ENCODE measurements at places on chromosomes 6 and 20.

GRCh38 chr20:13910492-13910891, 79.9 kb downstream of the SEL1L2 start:
- DNase-seq, result no peak

DNA sequence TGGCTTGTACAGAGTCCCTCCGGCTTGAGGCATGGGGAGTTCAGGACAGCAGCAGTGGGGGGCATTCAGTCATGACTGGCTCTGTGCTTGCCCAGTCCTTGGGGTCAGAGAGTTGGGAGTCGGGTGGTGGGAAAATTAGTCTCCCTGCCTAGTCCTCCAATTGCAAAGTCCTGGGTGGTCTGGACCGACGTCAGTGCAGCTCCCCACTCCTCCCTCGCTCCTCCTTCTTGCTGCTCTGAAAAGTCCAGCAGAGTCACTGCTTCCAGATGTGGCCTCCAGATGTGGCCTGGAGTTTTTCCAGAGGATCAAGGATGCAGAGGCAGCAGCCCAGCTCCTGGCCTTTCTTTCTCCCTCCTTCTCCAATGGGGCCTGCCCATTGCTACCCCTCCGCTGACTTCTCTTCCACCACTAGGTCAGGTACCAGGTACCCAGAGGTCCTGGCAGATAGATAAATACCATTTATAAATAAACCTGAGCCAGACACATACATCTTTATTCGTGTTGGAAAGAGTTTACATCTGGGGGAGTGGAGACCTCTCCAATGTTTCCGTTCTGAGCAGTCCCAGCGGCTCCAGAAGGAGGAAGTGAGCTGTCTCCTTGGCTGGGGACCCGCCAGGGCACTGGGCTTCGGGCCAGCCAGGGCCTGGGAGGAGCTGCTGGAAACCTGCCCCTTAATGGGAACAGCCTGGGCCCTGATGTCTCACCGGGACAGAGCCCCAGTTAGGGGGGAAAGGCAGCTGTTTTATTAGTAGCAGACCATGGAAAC, 49.0 kb upstream of the RNF24 start:
- DNase-seq, result no peak

- DNase-seq, result no peak
Observed at GRCh38 chr6:134657751-134658527, 292.0 kb downstream of the ALDH8A1 start.

DNA sequence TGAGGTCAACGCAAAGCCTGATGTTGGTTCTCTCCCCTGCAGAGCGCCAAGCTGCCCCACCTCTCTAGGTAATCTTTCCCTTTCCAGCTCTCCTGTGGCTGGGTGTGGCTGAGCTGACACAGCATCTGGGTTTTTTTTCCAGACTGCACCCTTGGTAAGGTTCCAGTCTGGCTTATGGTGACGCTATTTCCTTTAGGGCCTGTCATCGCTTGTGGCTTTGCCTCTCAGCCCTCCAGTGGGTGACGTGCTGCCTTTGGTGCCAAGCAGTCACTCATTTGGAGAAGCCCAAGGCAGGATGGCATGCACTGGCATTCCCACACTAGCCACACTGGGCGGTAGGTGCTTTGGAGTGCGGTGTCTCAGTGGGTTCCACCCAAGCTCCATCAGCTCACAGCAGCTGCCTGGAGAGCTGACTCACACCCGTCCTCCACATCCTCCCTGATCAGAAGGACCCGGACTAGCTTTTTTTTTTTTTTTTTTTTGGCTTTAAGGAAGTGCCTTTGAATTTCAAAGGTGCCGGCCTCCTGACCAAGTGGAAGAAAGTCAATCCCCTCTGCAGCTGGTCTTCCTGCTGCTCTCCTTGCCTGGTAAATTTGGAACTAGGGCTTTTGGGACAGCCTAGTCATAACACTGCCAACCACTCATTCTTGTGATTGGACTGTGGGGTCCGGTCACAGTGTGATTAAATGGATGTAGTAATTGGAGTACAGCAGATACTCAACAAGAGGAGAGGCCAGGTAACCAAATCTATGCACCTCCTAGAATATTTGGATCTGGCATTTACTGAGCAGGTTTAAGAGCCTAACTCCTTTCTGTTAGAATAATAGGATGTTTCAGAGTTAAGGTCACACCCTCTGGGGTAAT, 153.6 kb downstream of the CD83 start:
- DNase-seq, result peak; percentile 40

DNA sequence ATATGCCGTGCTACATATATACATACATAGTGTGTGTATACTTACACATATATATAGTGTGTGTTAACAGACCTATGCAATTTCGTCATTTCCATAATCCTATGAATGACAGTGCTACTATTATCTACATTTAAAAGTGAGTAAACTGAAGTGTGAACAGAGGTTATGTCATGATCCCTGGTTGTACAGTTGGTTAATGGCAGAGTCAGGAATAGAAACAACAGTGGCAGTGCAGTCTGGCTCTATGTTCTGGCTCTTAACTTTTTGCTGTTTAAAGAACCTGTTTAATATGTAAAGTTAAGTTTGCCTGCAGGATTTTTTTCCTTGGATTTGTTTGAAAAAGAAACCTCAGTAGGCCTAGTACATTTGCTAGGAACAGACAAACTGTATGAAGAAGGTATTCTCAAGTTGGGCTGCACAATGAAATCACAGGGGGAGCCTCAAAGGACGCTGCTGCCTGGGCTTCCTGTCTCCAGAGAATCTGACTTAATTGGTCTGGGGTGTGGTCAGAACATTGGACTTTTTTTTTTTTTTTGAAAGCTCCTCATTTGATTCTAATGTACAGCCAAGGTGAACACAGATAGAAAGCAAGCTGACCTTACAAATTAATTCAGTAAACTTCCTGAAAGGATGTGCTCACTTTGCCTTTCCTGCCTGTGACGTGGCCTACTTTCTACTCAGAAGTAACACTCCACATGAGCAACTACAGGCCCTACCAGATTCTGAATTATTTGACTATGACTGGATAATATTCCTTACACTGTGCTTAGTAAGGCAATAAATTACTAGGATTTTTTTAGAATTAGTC, 29.4 kb downstream of the PLCB1 start:
- no peak for DNase-seq

- DNase-seq, result no peak
Observed at GRCh38 chr20:44533928-44534327, 12.1 kb upstream of the SERINC3 start.

- DNase-seq, result peak; percentile 54
Observed at GRCh38 chr6:21595285-21596144, 2.0 kb downstream of the SOX4 start.

DNA sequence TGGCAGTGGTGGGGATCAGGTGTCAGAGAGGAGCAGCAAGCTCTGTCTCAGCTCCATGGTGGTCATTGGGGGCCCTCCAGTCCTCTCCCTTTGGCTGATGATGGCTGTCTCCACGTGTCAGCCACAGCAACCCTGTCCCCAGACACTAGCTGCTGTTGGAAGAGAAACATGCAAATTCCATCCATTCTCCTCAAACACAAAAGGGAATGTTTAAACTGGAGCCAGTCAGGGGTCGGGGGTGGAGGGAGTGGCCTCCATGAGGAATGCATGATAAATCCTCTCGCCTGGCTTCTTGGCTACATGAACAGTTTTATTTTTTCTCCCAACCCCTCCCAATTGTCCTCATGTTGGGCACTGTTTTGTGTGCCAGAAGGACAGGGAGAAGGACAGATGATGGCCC, 86.4 kb downstream of the EDN3 start:
- DNase-seq, result no peak

- no peak for DNase-seq
Observed at GRCh38 chr6:36566418-36566905, 19.2 kb upstream of the STK38 start.

GRCh38 chr6:168342636-168343035, 23.1 kb upstream of the DACT2 start:
- DNase-seq, result no peak

DNA sequence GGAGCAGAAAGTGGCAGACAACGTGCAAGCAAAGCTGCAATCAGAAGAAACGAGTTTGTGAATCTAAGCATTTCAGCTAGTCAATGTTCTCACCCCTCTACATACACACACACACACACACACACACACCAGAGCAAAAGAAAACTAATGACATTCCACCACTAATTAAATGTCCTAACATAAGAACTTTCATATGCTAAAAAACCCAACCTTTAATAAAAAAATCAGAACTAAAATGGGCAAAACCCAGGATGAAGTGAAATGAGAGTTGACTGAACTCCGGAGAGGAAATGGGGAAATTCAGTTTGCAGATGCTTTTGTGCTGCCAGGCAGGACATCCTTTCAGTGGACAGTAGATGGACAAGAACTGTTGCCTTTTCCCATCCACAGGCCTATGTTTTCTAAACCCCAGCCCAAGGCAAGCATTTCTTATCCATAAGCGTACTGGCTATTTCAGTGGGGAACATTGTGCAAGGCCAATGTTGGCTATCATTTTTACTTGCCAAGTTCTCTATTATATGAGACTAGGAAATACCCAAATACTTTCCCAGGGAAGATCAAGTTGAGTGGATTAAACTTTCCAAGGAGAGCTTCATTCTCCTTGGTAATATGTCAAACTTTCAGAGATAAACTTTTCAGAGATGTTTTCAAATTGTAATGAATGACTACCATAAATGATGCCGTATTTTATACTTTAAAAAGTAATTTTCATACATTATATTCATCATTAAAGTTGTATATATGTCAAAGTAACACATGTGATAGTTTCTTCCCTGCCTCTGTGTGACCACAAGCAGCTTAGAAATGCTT, 27.3 kb downstream of the RIN2 start:
- DNase-seq, result no peak

DNA sequence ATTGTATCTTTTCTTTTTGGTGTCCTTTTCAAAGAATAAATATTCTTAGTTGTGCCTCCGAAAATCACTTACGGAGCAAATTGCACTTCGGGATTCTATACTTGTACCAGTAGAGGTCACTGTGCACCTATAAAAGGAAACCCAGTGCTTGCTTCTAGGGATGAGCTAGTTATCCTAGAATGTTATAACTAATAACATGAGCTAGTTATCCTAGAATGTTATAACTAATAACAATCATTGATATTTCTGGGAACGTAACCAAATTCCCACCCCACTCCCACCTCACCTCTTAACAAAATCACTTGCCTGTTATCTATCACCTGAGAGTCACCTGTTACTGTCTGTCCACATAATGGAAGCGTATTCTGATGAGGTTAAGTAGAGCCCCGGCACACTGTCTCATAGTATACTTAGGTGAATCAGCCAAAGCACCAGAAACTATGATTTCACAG, 126.9 kb upstream of the TIAM2 start:
- no peak for DNase-seq

DNA sequence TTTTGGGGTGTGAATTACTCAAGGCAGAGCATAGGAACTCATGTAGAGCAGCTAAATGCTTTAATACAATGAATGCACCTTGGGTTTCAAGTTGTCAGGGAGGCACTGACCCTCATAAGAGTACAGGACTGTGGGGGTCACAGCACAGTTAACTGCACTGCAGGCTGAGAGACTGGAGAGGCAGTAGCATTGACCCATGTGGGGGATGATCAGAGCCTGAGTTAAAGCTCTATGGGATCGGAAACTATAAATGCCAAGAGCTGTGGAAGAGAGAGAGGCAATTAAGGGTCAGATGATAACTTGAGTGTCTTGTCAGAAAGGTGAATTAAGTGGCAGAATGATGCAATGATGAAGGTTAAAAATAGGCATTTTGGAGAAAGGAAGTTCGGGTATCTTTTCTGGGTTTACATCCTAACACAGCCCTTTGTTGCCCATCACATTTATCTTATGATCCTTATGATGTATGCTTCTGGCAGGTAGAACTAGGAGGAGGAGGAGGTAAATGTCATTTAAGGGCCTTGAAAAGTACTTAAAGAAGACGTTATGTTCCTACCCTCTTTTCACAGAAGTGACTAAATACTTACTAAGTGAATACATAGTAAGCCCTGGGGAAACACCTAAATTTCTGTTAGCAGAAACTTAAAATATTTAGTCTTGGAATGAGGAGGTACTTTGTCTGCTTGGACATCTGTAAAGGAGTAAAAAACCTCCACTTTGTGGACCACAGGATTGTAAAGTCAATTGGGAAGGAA, 24.2 kb downstream of the LRRC1 start:
- no peak for DNase-seq

GRCh38 chr6:155795173-155795796, 339.6 kb upstream of the NOX3 start:
- no peak for DNase-seq

DNA sequence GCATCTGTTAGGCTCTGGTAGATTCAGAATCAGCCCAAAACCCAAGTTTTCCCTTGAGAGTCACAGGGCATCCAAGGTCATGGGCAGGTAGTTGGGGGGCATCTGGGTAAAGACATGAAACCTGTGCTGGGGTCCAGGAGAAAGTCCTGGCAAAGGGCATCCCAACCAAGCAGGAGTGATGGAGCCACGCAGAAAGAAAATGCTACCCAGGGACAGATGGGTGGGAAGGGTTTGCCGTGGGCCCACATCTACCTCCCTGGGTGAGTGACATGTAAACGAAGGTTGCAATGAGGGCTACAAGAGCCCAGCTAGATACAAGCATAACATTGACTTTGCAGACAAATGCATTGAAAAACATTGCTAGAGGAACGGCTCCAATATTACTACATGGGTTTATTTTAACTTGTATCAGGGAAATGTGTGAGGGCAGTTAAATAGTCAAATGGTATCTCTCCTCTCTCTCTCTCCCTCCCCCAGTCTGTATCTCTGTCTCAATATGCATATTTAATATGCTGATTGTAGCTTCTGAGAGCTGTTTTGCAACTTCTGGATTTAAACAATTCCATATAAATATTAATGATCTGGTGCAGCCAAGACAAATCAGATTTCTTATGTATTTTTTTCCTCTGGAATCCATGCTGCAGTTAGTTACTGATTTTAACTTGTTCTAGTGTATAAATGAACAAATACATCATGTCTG, 135.7 kb downstream of the SYNDIG1 start:
- DNase-seq, result no peak

DNA sequence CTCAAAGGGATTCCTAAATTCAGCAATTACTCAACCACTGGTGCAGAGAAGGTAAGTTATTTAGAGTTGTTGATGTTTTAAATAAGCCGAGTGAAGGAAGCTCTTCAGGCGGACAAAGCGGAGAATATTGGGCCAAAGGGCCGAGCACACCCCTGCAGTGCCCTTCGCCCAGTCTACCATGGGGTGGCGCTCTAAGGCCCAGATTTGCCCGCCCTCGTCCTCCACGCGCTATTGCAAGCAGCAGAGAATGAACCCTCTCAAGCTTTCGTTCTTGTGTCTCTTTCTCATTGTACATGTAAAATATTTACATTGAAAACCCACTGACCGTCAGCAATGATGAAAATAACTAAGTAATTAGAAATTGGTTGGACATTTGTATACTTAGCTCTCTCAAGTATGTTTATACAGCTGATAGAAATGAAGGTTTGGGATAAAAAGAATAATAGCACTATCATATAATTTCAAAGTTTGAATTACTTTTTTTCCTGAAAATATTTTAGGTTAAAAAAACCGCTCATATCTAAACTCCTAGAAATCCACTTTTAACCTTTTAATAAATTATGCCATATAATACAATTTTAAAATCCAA, 195.0 kb upstream of the CEP162 start:
- no peak for DNase-seq
